ENCODE measurements at places on chromosomes 1 and 21. TPM values are rescaled to one million over a fixed set of nuclear protein-coding genes. Genes with fewer than 3 reads are reported as not detected.
A peak's percentile ranks its signal among the peaks of the same experiment; 100 is the strongest.

DNA sequence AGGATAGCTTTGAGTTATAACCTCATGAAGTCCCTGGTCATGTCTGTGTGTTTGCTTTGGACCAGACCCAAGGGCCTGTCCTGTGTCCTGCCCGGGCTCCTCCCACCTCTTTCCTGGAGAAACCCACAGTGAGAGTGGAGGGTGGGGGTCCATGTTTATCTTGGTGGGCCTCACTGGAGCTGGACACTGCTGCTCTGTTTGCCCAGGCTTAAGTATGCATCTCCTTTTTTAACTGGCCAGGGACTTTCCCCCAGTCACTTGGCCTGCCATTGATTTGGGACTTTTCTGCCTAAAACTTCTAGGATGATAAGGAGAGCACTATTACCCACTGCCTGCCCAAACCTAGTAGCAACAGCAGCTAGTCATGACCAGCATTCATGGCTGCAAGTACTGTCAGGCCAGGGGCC lies 49.8 kb downstream of the DDR2 start:
- no peak overlapping the region for H3K4me3 ChIP-seq
- DNase-seq = peak; percentile 71
- peak overlapping the region; percentile 61 for H3K27ac ChIP-seq
- no peaks in the 10 kb centered on the region for H3K36me3 ChIP-seq
- H3K4me1 ChIP-seq = no peaks in the 10 kb centered on the region

- no peak overlapping the region for H3K27ac ChIP-seq
- H3K4me3 ChIP-seq = no peak overlapping the region
- peaks cover 8% of the 10 kb centered on the region for H3K4me1 ChIP-seq
Observed at GRCh38 chr1:47991187-47991586, 6.0 kb downstream of the TRABD2B start.

DNA sequence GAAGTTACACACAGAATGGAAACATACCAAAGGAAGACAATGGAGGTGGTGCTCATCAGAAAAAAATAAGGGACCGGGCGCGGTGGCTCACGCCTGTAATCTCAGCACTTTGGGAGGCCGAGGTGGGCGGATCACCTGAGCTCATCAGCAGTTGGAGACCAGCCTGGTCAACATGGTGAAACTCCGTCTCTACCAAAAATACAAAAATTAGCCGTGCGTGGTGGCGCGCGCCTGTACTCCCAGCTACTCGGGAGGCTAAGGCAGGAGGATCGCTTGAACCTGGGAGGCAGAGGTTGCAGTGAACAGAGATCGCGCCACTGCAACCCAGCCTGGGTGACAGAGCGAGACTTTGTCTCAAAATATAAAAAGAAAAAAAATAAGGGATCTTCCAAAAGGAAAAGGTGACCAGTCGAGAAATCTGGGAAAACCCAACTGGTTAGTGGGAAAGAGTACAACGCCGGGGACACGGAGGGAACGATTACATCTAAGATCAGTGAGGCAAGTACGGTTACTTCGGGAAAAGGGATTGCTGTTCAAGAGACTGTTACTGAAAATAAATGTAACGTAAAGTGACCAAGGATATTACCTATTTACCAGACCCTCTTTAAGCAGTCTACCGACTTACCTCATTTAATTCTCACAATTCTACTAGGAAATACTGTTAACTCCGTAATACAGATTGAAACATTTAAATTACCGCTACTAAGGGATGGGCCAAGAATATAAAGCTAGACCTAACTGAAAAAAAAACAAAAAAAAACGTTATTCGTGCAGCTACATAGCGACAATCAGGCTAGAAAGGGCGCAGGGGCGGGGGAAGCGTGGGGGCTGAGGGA lies 822 bp downstream of the CCT3 start:
- H3K36me3 ChIP-seq = peaks cover 19% of the 10 kb centered on the region
- H3K27me3 ChIP-seq = no peaks in the 10 kb centered on the region
- peak overlapping the region; percentile 70 for H3K4me3 ChIP-seq

DNA sequence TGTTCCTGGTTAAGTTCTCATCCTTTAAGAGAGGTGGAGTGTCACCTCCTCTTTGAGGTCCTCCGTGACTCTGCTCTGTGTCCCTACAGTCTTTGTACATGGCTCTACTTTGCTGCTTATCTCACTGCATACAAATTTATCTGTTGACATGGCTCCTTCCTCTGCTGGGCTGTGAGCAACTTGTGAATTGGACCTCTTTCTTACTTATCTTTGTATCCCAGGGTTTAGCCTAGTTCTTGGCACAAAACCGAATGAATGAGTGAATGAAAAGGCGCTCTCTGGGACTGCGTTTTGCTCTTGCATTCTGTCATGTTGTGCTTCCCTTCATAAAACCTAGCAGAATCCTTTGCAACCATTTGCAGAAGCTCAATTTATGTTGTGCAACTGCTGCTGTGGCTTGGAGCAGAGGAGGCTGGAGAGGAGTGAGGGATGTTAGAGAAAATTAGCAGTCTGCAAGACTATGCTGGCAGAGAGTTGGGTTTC lies 12.4 kb downstream of the SLC26A9 start:
- H3K4me3 ChIP-seq = no peak overlapping the region
- H3K27me3 ChIP-seq = no peaks in the 10 kb centered on the region
- no peak overlapping the region for H3K27ac ChIP-seq
- DNase-seq = no peak
- no peaks in the 10 kb centered on the region for H3K4me1 ChIP-seq

DCAF8 gene
- 138 TPM for total RNA-seq

NFASC gene
- total RNA-seq = 105 TPM

Measured in sigmoid colon (tissue), 7 donors.